CMK (cell line): ENCODE measurements at places on chromosomes 12 and 14.

DNA sequence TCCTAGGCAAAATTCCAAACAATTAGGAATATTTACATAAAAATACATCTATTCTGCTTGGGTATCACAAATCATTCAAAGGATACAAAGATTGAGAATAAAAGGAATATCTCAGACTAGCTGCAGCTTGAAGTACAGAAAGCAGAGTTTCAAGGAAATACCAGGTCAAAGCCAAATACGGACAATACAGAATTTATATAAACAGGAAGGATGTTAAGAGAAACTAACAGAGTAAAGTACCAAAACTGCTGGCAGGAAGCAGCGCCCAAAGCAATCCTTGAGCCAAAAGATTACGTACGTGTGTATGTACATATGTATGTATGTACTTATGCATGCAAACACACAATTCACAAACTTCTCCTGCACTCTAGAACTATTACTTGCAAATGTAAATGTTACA is 86.6 kb downstream of the PPP1R12A start:
- no peak for DNase-seq

DNA sequence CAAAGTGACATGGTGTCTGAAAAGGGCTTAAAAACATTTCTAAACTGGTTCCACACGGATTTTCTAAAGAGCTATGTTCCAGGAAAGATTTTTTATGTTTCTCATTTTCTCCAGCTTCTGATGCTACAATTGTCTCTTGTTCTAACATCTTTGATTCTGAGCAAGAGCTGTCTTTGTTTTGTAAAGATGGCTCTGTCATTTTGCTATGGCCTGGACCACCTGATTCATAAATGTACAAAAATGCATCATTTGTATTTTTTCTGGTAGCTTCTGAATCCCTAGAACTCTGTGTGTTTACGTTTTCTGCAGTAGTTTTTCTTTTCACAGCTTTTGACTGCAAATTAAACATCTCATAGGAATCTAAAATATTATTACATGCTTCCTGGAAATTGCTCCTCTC is 3.2 kb downstream of the MLH3 start:
- no peak for DNase-seq

- no peak for DNase-seq
These were observed 493.8 kb downstream of the RPS29 start for GRCh38 chr14:49092345-49092744.

GRCh38 chr12:116370004-116370404 is 92.5 kb upstream of the MED13L start:
- no peak for DNase-seq

DNA sequence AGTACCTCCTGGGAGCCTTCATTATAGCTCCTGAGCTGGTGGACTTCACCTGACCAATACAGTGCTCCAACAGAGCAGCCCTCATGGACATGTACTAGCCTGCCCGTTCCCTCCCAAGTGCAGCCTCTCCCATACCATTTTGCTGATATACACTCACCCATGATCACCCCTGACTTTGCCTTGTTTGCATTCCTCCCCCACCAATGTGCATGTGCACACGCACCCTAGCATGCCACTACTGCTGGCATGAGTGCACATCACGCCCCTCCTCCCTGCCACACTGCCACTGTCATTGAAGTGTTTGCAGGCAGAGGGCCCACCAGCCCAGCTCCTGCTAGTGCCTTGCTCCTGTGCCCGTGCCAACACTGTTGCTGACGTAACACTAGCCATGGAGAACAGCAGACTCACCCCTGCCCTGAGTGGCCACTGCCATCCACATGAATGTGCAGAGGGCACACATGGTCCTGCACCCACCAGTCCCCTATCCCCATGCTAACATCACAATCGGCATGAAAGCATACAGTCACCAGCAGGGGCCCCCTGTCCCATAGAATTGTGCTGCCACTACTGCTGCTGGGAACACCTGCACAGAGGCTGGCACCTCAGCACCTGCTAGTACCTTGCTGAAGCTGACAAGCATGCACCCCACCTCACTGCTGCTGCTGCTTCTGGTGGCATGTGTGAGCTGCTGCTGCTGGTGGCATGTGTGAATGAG is 110.3 kb downstream of the SINHCAF start:
- DNase-seq, result no peak

GRCh38 chr12:75414671-75415070 is 23.8 kb downstream of the GLIPR1L2 start:
- DNase-seq, result no peak
